Activated CD4-positive, alpha-beta T cell treated with anti-CD3 and anti-CD28 coated beads for 4 hours (primary cell): ENCODE measurements at places on chromosomes 5 and 9.

- no peak for DNase-seq
These were observed 851.9 kb downstream of the NR2F1-AS1 start for GRCh38 chr5:92729088-92729487.

DNA sequence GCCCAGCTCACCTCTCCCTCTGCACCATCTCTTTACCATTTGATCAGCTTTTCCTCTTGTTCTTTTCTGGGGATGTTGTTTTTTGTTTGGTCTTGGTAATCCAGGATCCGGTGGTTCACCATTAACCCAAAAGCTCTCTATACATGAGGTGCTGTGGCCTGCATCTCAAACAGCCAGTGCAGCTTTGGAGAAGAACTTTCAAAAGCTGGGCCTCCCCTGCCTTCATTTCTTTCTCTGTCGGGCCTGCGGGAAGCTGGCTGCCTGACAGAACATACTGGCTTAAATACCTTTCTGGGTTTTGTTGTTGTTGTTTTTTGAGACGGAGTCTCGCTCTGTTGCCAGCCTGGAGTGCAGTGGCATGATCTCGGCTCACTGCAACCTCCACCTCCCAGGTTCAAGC lies 12.1 kb downstream of the PSAT1 start:
- no peak for DNase-seq

- DNase-seq, result no peak
These were observed 17.1 kb upstream of the GRHPR start for GRCh38 chr9:37405350-37405749.

- no peak for DNase-seq
These were observed 140.9 kb downstream of the PAX5 start for GRCh38 chr9:36893184-36893583.

GRCh38 chr9:13078164-13078563 lies 201.3 kb downstream of the MPDZ start:
- DNase-seq, result no peak

DNA sequence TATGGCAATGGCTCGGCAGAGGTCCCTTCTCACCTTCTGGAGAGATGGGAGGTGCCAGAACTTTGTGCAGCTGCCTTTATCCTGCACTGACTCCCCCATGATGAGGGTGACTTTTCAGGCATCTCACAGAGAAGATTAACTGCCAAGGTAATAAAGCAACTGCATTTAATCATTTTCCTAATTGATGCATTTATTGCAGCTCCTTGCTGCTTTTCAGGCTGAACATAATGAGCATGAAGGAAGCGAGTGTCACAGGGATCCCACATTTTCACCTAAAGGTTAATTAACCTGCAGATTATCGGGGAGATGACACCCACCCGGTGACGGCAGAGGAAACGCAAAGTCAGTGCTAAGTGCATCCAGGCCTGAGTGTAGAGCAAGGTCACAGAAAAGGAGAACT lies 154.3 kb downstream of the ICE1 start:
- DNase-seq, result no peak

DNA sequence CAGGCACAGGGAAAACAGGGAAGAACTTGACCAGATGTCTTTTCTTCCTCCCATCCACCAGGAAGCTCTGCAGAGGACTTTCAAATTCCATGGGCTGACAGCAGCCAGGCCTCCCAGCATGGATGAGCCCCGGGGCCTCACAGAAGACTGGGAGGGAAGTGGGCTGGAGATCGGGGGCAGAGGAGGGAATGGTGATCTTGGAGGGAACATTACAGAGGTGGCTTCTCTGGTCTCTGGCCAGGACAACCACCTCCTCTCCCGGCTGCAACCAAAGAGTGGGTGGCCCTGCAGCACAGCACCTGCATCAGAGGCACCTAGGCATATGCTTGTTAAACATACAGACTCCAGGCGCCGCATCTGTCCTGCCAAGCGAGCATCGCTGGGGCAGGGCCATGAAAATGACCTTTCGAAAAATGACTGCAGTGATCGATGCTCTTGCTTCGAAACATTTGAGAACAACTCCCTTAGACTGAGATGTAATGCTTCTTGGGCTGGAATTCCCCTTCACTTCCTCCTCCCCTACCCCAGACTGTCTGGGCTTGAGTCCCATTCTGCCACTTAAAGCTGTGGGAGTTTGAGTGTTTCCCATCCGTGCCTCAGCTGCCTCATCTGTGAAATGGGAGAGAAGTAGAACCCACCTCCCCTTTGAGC lies 68.7 kb upstream of the UNC5A start:
- no peak for DNase-seq

DNA sequence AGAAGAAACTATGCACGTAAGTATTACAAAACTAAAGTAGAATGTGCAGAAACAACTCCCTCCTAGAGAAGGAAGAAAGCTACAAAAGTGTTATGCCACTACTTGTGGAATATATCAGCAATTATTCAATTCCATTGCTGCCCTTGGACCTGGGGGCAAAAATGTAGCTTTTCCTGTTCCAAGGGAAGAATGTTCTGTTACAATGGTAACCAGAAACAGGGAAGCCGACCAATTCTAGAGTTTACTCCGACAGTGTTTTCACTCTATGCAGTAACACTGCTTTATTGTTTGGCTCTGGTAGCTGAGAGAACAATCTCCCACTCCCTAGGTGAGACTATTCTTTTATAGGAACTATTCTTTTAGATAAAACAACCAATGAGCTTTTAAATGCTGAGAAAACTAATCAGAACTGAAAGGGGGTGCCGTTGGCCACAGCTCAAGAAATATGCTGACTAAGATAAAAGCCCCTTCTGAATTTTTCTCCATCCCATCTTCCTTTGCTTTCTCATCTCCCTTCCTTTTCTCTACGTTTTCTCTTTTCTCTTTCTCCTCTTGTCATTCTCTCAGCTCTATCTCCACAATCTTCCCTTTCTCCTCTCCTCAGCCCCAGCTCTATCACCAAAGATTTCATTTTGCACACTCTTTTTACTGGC lies 54.1 kb downstream of the SLC1A3 start:
- no peak for DNase-seq

- DNase-seq, result no peak
These were observed 112.3 kb upstream of the ADAMTSL1 start for GRCh38 chr9:18361646-18362045.

- DNase-seq, result no peak
These were observed 454.4 kb upstream of the ACTBL2 start for GRCh38 chr5:57937025-57937424.

DNA sequence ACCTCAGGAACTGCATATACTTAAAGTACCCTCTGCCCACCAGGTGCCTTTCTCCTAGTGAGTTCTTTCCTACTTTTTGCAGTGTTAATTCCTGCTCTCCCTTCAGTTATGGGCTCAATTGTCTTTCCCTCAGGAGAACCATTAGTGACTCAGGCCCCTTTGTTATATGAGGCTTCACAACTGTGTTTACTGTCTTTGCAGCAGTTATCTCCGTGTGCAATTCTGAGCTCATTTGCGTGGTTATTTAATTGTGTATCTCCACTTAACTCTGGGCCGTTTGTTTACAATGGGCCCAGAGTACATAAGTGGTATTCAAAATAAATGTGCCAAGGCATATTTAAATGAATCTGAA lies 9.6 kb downstream of the FBXO38 start:
- DNase-seq, result no peak

- no peak for DNase-seq
These were observed 366.6 kb downstream of the OSTF1 start for GRCh38 chr9:75454891-75455290.

GRCh38 chr9:36966371-36967097 lies 67.5 kb downstream of the PAX5 start:
- DNase-seq, result no peak

GRCh38 chr5:29148073-29148472 lies 2045.4 kb upstream of the CDH6 start:
- DNase-seq, result no peak

DNA sequence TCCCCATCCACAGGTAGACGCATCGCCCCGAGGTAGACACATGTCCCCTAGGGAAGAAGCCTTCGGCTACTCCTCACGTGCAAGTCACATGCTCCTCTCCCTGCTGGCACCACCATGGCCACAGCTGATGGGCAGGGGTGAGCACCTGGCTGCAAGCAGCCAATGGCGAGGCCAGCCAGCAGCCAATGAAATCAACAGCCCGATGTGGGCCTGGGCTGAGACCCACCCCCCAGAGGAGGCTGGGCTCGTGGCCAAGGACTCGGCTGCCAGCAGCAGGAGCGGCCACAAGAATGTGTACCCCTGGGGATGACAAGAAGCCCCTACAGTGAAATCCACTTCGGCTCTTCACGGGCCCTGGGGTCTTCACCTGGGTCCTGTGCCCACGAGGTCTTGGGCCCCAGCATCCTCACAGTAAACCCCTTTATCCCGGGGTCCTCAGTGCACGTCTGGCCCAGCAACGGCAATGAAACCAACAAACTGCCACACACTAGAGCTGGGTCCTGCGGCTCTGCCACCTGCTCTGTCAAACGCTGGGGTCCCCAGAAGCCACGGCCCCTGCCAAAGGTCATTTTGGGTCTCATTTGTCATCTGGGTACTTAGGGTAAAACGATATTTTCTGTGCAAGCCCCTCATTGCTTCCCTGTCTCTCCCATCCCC lies 22.1 kb upstream of the PTGES start:
- DNase-seq, result no peak

DNA sequence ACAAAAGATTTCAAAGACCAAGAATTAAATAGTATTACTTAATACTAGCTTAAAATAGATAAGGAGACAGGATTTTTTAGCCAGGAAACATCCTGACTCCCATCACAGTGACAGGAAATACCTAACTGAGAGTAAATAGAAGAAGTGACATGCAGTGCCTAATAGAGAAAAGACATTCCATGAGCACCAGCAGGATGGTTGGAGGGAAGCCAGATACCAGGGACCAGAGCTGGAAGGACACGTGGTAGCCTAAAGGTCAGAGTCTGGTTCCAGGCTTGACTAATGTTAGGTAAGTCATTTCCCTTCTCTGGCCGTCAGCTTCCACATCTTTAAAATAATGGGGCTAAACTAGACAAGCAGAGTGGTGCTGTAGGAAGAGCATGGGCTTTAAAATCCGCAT lies 41.6 kb downstream of the CDK5RAP2 start:
- DNase-seq, result no peak

GRCh38 chr5:81219389-81219788 lies 13.7 kb upstream of the CKMT2 start:
- no peak for DNase-seq

- DNase-seq, result no peak
These were observed 166.1 kb downstream of the GNAQ start for GRCh38 chr9:77865385-77866047.

- DNase-seq, result no peak
These were observed 136.1 kb downstream of the RGS3 start for GRCh38 chr9:113599646-113600022.

DNA sequence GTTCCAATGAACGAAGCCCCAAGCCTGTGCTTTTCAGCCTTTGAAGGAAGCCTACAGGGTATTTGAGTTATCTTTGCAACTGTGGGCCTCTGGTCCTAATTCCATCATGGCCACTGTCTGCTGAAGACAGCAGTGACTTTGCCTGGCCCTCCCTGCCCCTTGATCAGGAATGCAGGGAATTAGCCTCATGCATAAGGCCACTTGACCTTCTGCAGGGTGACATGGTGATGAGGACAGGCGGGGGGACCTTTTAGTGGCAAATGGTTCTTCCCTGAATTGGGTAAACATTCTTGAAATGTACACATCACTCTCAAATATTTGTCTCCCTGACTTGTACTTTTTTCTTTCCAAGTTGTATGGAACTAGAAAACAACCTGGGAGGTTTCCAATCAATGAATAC lies 25.2 kb upstream of the XPA start:
- DNase-seq, result no peak
